ENCODE measurements at places on chromosomes 7 and 10.
A peak's percentile ranks its signal among the peaks of the same experiment; 100 is the strongest.

DNA sequence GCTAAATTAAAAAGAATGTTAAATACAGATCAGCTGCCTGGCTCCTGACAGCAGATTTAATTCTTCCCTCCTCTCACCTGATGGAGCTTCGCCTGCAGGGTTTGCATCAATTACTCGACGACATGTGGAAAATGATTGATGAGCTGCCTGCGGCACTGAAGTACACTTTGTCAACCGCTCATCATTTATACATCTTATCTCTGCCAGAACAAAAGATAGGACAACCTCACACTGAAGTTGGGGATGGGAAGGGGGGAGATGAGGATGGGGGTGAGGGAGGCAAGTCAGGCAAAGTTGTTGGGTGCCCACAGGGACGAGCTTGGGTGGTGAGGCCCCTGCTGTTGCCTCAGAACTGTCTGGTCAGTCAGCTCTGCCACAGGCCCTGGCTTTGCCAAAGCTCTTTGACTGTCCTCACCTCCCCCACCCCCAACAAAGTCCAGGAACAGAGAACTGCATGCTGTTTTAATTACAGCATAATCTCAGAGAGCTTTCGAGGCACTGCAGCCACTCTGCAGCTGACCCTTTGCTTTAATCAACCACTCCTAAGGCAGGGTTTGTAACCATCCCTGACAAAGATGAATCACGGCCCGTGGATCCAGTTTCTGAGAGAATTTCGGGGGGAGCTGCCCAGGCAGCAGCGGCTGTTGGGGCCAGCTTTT is 702.3 kb downstream of the LRMDA start:
- no peaks in the 10 kb centered on the region for H3K36me3 ChIP-seq
- no peak overlapping the region for H3K4me3 ChIP-seq

DNA sequence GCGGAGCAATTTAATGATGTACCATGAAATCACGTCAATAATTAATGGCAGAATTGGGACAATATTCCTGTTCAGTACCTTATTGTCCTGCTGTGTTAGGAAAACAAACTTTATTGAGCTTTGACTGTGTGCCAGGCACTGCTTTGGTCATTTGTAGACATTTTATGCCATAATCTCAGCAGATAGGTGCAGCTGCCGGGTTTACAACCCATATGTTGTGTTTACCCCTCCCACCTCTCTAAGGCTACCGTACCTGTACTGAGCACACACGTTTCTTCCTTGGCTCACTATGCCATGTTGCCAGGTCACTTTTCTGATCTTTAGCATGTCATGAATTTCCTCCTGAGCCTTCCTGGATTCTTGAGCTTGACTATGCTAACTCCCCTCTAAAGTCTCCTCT is 422.2 kb downstream of the PHTF2 start:
- no peaks in the 10 kb centered on the region for H3K36me3 ChIP-seq
- H3K27me3 ChIP-seq = no peaks in the 10 kb centered on the region
- no peaks in the 10 kb centered on the region for H3K4me1 ChIP-seq
- no peak overlapping the region for H3K27ac ChIP-seq
- H3K4me3 ChIP-seq = no peak overlapping the region

- DNase-seq = no peak
- peaks cover 10% of the 10 kb centered on the region for H3K27me3 ChIP-seq
- H3K36me3 ChIP-seq = no peaks in the 10 kb centered on the region
- no peak overlapping the region for H3K4me3 ChIP-seq
- H3K27ac ChIP-seq = no peak overlapping the region
Observed at GRCh38 chr7:26667514-26668133, 196.8 kb downstream of the SKAP2 start.

GRCh38 chr7:80136261-80137055 is 1.8 kb downstream of the GNAI1 start:
- no peak for DNase-seq
- peaks cover 31% of the 10 kb centered on the region for H3K4me1 ChIP-seq
- H3K4me3 ChIP-seq = peak overlapping the region; percentile 86
- H3K36me3 ChIP-seq = no peaks in the 10 kb centered on the region
- H3K27ac ChIP-seq = peak overlapping the region; percentile 98

GRCh38 chr7:2487586-2488271 is 11.5 kb upstream of the GRIFIN start:
- no peaks in the 10 kb centered on the region for H3K36me3 ChIP-seq
- no peak for DNase-seq
- no peak overlapping the region for H3K4me3 ChIP-seq
- H3K27me3 ChIP-seq = no peaks in the 10 kb centered on the region

DNA sequence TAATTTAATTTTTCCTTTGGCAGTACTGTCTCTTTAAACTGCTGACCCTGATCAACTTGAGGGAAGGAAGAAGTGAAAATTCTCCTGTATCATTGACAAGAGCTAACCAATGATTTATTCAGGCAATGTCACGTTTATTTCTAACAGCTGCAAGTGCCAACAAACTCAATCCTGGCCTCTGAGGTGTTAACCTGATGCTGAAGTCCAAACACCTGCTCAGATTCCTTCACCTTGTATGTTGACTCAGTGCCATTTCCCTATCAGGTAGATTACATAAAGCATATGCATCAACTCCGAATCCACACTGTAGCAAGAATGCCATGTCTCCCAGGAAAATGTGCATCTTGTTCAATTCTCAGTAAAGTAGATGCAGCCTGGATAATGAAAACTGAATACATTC is 820.0 kb downstream of the XPNPEP1 start:
- H3K27me3 ChIP-seq = no peaks in the 10 kb centered on the region
- H3K27ac ChIP-seq = no peak overlapping the region
- no peaks in the 10 kb centered on the region for H3K36me3 ChIP-seq
- DNase-seq = no peak

- no peaks in the 10 kb centered on the region for H3K4me1 ChIP-seq
- no peak for DNase-seq
- no peaks in the 10 kb centered on the region for H3K27me3 ChIP-seq
- no peak overlapping the region for H3K27ac ChIP-seq
- no peaks in the 10 kb centered on the region for H3K36me3 ChIP-seq
- H3K4me3 ChIP-seq = no peak overlapping the region
Observed at GRCh38 chr10:119714484-119714816, 11.4 kb upstream of the INPP5F start.

DNA sequence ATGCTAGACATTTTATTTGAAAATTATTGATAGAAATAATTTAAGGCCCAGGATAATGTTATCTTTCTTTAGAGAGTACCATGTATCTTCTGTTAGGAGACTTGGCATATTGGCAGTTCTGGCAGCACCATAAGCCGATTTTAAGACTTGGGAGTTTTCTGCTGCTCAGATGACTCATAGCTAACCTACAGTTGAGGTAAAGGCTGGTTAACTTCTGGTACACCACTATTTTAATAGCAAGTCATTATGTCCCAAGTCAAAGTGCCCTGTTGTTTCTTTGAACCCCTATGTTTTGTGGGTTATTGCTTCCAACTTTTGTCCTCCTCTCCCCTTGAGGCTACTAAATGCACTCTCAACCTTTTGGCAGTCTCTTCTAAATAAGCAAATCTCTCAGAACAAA is 25.2 kb downstream of the ATRNL1 start:
- H3K27ac ChIP-seq = no peak overlapping the region
- DNase-seq = no peak
- no peaks in the 10 kb centered on the region for H3K27me3 ChIP-seq
- no peak overlapping the region for H3K4me3 ChIP-seq
- no peaks in the 10 kb centered on the region for H3K36me3 ChIP-seq

DNA sequence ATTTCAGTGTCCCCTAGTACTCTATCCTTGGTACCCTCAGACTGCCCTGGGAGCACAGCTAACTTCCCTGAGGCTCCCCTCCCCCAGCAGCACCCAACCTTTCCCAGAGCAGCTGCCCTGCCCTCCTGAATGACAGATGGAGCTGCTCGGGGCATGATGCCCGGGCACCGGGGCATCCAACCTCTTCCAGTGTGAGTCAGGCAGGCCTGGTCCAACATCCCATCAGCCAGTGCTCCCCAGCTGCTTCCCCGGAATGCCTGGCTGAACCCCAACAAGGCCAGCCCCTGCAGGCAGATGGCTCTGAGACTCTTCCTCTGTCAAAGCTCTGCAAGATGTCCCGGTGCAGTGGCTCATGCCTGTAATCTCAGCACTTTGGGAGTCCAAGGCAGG is 11.9 kb upstream of the TSPAN15 start:
- no peaks in the 10 kb centered on the region for H3K36me3 ChIP-seq
- no peak overlapping the region for H3K4me3 ChIP-seq
- no peaks in the 10 kb centered on the region for H3K27me3 ChIP-seq
- peak overlapping the region; percentile 57 for H3K27ac ChIP-seq
- H3K4me1 ChIP-seq = peaks cover 30% of the 10 kb centered on the region

DNA sequence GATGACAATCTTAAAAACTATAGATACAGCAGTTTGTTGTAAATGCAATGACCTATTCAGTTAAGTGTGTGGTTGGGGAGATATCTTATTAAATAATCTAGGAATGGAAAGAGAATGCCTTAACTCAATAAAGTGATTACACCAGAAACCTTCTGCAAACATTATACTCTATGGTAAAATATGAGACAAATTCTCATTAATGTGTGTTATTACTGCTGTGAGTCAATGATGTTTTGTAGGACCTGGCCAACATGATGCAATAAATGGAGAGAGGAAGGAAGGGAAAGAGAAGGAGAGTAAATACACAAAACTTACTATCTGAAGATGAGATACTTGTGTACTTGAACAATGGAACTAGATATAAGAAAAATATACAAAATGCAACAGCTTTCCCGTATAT is 25.1 kb downstream of the MKX start:
- no peaks in the 10 kb centered on the region for H3K4me1 ChIP-seq
- no peaks in the 10 kb centered on the region for H3K36me3 ChIP-seq
- no peak for DNase-seq
- H3K4me3 ChIP-seq = no peak overlapping the region
- no peak overlapping the region for H3K27ac ChIP-seq
- no peaks in the 10 kb centered on the region for H3K27me3 ChIP-seq

DNA sequence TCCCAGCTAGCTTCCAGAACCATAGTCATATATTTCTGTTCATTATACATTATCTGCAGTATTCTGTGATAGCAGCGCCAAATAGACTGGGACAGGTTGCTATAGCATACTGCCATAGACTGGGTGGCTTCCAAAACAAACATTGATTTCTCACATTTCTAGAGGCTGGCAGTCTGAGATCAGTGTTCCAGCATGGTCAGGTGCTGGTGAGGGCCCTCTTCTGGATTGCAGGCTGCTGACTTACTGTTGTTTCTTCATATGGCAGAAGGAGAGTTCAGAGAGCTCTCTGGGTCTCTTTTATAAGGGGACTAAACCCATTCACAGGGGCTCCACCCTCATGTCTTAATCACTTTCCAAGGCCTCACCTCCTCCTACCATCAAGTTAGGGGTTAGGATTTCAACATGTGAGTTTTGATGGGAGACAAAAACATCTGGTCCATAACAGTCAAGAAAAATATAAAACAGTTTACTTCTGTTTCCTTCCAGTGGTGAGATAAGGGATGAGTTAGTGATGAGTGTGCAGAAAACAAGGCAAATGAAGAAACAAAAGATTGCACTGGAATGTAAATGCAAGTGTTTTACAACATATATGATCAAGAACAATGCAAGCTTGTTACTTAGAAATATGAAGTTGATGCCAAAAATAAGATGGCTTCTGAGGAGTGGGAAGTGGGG is 399.0 kb upstream of the C7orf33 start:
- no peak for DNase-seq
- no peaks in the 10 kb centered on the region for H3K4me1 ChIP-seq
- no peaks in the 10 kb centered on the region for H3K36me3 ChIP-seq
- no peak overlapping the region for H3K27ac ChIP-seq

GRCh38 chr10:132187430-132188138 is 836 bp downstream of the DPYSL4 start:
- peak overlapping the region; percentile 64 for H3K4me3 ChIP-seq
- H3K27me3 ChIP-seq = peaks cover 29% of the 10 kb centered on the region

- no peaks in the 10 kb centered on the region for H3K27me3 ChIP-seq
- no peaks in the 10 kb centered on the region for H3K4me1 ChIP-seq
- H3K4me3 ChIP-seq = no peak overlapping the region
- H3K36me3 ChIP-seq = no peaks in the 10 kb centered on the region
- DNase-seq = no peak
Observed at GRCh38 chr10:131891929-131892805, 8.6 kb upstream of the PPP2R2D start.

GRCh38 chr10:84140036-84140379 is 699 bp downstream of the GHITM start:
- no peaks in the 10 kb centered on the region for H3K36me3 ChIP-seq
- H3K4me1 ChIP-seq = peaks cover 13% of the 10 kb centered on the region
- DNase-seq = no peak
- H3K27me3 ChIP-seq = no peaks in the 10 kb centered on the region

DNA sequence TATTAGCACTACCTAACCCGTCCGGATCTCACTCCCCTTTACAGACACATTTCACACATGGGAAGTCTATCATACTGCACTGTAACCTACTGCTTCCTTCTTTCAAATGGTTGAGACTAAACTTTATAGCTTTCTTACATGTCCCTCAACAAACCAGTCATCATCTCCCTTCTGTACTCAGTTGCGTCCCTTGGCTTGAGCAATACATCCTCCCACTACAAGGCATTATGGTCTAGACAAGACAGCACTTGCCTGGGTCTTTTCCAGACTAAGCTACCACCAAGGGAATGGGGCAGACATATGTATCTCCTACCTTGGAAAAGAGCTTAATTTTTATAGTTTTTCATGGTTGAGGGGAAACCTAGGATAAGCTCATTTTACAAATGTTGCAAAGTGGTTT is 575.2 kb downstream of the KCNMA1 start:
- H3K4me1 ChIP-seq = no peaks in the 10 kb centered on the region
- no peak overlapping the region for H3K27ac ChIP-seq
- no peaks in the 10 kb centered on the region for H3K36me3 ChIP-seq
- H3K27me3 ChIP-seq = no peaks in the 10 kb centered on the region
- DNase-seq = no peak

- H3K4me3 ChIP-seq = no peak overlapping the region
- DNase-seq = no peak
- no peak overlapping the region for H3K27ac ChIP-seq
- no peaks in the 10 kb centered on the region for H3K27me3 ChIP-seq
Observed at GRCh38 chr7:127986581-127987521, 44.4 kb downstream of the LRRC4 start.

DNA sequence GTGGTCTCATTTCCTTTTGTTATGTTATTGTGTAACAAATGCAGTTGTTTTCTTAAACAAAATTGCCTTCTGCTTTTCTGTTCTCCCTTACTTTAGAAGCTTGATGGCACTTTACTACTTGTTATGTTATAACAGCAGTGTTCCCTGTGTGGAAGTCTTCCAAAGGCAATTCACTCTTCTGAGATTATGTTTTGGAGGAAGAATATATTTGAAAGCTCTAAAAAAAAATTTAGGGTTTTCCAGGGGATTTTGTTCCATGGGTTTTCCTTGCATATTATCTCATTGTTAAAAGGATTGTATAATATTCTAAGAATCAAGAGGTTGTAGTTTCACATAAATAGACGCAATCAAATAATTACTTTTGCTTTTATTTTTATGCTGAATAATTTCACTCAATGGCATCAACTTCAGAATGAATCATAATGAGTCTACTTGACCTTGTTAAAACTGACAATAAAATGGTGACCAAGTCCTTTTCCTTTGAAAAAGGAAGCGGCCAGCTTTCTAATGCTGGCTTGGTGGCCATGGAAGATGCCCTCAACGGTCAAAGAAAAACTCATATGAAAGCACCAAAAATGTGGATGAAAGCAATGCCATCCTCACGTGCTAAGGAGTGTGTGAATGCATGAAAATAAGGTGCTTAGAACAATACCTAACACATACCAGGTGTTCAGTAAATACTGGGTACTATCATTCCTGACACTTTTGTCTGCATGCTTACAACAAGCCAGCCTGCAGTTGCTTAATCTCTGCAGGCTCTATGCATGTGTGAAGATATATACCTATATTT is 92.4 kb upstream of the KLF6 start:
- H3K27ac ChIP-seq = no peak overlapping the region
- H3K4me3 ChIP-seq = peak overlapping the region; percentile 9
- H3K4me1 ChIP-seq = peaks cover 35% of the 10 kb centered on the region
- no peaks in the 10 kb centered on the region for H3K27me3 ChIP-seq
- no peak for DNase-seq
- no peaks in the 10 kb centered on the region for H3K36me3 ChIP-seq

All from esophagus squamous epithelium (tissue), 5 donors.